Mucosa of gallbladder (tissue), 1 donor: ENCODE measurements at places on chromosomes 5 and 9. TPM values are rescaled to one million over a fixed set of nuclear protein-coding genes. Genes with fewer than 3 reads are reported as not detected.

Gene SHISAL2B
- not detected for total RNA-seq

Gene LRRC14B
- total RNA-seq, result not detected

Gene NUP188
- 28.2 TPM for total RNA-seq

Gene NCS1
- 50.3 TPM for total RNA-seq

Gene ARRDC3
- 69.7 TPM for total RNA-seq

Gene SSNA1
- total RNA-seq, result 65.7 TPM

Gene BTNL8
- total RNA-seq, result 47.3 TPM

Gene ACOT12
- total RNA-seq, result 0.75 TPM

Gene FBN2
- 3.5 TPM for total RNA-seq

Gene CD14
- total RNA-seq, result 104 TPM

Gene NR5A1
- 0.37 TPM for total RNA-seq

Gene PPP3R2
- not detected for total RNA-seq

Gene AMBP
- 1,366 TPM for total RNA-seq

Gene SDHA
- 140 TPM for total RNA-seq

Gene ANKRD18A
- 11.8 TPM for total RNA-seq

Gene DMRTA1
- total RNA-seq, result 3.4 TPM
